H1 (cell line): ENCODE measurements at places on chromosomes 3 and 15. TPM values are rescaled to one million over a fixed set of nuclear protein-coding genes. Genes with fewer than 3 reads are reported as not detected.

- no peak for DNase-seq
These were observed 29.7 kb downstream of the PLXND1 start for GRCh38 chr3:129576514-129577352.

RBSN gene
- total RNA-seq: 18.9 and 20.0 TPM in 2 replicates

DNA sequence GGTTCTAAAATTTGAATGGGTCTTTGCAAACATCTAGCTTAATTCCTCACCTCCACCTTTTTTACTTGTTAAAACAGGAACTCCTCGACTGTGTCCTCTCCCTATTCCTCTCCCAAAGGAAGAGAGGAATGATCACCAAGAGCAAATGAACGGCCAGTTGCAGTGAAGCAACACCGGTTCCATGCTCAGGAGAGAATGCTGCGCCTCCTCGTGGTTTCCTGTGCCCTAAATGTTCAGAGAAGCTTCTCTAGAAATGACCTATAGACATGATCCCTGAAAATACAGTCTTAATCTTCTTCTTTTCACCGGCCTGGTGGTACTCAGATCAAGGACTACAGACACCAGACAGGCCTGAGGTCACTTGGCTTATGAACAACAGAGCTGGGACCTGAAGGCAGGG is 65.1 kb upstream of the GUCA1C start:
- no peak for DNase-seq

DNA sequence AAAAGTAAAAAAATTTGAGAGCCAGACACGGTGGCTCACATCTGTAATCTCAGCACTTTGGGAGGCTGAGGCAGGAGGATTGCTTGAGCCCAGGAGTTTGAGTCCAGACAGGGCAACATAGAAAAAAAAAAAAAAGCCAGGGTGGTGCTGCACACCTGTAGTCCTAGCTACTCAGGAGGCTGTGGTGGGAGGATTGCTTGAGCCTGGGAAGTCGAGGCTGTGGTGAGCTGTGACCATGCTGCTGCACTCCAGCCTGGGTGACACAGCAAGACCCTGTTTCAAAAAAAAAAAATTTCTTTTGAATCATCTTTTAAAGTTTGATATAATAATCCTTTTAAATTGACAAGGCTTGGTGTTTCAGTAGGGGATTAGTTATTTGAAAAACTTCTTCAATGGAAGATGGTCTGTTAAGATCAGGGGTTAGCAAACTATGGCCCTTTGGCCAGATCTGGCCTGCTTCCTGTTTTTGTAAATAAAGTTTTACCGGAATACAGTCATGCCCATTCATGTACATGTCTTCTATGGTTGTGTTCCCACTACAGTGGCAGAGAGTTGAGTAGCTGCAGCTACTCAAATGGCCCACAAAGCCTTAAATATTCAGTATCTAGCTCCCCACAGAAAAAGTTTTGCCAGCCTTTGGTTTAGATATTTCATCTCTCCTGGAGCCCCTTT is 28.9 kb downstream of the CDAN1 start:
- no peak for DNase-seq

GRCh38 chr15:25739687-25740121 is 123.4 kb downstream of the ATP10A start:
- no peak for DNase-seq

DNA sequence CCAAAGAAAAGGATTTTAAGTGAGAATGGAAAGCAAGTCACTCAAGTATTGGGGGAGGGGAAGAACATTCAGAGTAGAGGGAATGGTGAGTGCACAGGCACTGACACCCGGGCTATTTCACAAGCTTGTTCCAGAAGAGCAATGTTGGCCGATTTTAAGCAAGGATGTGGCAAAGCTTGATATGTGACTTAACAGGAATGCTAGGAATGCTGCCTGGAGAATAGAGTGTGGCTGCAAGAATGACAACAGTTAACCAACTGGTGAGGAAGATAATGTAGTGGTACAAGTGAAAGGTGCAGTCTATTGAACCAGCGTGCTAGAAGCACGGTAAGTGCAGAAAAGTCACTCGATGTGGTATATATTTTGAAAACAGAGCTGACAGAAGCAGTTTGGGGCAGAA is 6.2 kb upstream of the CCDC80 start:
- DNase-seq: no peak

EAF2 gene
- total RNA-seq: 6.0 and 6.6 TPM in 2 replicates

MED12L gene
- 24.0 and 26.2 TPM in 2 replicates for total RNA-seq
